ENCODE measurements at places on chromosomes 13 and 19. TPM values are rescaled to one million over a fixed set of nuclear protein-coding genes. Genes with fewer than 3 reads are reported as not detected.
A peak's percentile ranks its signal among the peaks of the same experiment; 100 is the strongest.

GRCh38 chr19:50602935-50603334 is 34.7 kb upstream of the LRRC4B start:
- no peak for DNase-seq

DNA sequence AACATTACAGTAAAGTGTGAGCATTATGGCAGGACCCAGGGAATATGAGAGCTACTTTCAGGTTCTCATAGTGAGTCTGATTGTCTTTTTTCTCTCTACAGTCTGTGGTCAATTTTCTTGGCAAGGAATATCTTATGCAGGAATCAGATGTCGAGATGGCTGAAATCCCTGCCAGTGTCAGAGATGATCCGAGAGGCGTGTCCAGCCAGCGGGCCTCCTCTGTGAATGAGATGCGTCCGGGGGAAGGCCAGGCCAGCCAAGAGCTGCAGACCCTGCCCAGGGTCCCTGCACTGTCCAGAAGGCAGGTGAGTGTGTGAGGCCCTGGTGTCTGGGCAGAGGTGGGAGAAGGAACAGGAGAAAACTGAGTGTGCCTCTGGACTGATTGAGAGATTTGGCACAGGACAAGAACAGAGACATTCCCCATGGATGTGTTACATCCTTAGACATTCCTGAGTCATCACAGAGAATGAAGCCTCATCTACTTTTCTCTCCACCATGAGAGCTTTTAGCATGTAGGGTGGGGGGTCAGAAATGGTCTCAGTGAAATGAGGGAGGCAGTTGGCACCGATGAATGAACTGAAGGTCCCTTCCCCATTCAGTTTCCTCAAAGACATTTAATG is 27.3 kb upstream of the EDDM13 start:
- DNase-seq, result no peak

- no peak for DNase-seq
These were observed 28.1 kb upstream of the KIR3DL3 start for GRCh38 chr19:54696117-54696548.

Gene F7
- not detected for polyA plus RNA-seq

Gene FPR3
- 1.7 TPM for polyA plus RNA-seq

DNA sequence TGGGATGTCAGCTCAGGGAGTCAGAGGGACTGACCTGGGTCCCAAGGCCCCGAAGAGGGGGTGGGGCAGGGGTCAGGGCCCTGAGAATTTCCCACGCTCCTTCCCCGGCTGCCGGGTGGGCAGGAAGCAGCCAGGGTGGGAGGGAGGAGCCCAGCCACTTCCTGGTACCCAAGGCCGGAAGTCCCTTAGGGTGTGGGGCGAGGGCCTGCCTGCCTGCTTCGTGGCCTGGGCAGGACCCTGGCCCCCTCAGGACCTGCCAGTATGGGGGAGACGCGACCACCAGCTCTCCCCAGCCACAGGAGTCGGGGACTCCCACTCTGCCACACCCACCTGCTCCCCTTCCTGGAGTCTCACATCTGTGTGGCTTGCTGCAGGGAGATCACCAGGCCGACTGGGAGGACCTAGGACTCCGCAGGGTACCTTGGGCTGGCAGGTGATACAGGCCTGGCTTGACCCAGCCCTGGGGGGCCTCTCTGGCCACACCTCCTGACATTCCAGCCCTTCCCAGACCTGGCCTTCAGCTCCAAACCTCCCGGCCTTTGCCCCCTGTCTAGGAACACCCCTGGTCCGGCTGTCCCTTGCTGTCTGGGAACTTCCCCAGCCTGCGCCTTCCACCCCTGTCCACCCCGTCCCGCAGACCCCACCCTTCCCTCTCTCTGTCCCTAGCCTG is 9.8 kb upstream of the CIRBP start:
- DNase-seq, result peak; percentile 86

- peak; percentile 94 for DNase-seq
These were observed 73.4 kb upstream of the UBL3 start for GRCh38 chr13:29923554-29924481.

DNA sequence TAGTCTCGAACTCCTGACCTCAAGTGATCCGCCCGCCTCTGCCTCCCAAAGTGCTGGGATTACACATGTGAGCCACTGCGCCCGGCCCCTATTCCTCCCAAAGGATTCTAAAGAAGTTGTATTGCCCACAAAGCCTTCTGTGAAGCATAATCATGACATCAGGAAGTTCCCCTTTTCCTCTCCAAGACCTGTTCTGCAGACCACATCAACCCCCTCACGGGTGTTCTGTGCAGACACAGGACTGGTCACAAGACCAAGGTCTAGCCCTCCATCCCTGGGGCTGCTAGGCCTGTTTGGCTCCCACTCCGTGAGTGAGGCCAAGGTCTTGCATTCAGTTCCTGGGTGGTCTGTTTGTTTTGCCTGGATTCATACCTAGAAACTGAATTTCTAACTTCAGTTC is 178.1 kb downstream of the FLT1 start:
- no peak for DNase-seq

GRCh38 chr19:3243819-3244700 is 19.6 kb downstream of the CELF5 start:
- DNase-seq, result no peak

GRCh38 chr19:29285187-29285687 is 72.3 kb upstream of the UQCRFS1 start:
- DNase-seq, result no peak

GRCh38 chr13:43307921-43308433 is 284.6 kb downstream of the DNAJC15 start:
- peak; percentile 91 for DNase-seq

- no peak for DNase-seq
These were observed 294.6 kb upstream of the MIR17HG start for GRCh38 chr13:91052876-91053275.

DNA sequence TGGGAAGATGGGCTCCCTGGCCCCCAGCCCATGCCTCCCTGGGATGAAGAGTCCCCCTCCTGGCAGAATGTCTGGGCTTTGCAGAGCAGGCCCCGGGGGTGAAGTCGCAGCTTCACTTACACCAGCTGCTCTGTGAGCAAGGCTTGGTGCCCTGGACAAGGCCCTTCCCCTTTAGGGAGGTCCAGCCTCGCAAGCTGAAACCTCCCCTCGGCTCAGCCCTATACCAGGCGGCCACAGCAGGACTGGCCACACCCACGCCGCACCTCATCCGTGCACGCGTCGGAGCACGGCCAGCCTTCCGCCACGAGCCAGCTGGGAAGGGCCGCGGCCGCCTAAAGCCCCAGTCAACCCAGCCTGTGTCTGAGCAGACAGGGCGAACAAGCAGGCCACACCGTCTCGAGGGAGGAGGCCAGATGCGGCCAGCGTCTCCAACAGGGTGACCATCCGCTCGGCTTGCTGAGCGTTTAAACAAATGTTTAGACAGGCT is 83.2 kb upstream of the MCF2L start:
- peak; percentile 91 for DNase-seq

DNA sequence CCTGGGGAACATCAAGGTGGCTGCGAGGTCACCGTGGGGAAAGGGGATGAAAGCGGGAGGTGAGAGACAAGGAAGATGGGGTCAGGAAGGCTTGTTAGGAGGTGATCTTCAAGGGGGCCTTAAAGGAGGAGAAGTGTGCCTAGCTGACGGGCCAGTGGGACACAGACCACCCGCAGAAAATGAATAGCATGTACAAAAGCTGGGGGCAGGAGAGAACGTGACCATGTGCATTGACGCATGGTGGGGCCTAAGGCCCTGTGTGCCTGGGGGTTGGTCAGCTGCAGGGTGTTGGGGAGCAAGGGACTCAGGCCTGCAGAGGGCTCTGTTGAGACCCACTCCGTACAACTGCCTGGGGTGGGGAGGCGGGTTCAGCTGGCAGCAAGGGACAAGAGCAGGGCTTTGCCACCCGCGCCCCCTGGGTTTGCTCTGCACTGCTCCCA is 5.9 kb downstream of the RAB8A start:
- DNase-seq, result no peak

Gene MCEMP1
- polyA plus RNA-seq, result 8.3 TPM

Gene ZNF835
- 0.75 TPM for polyA plus RNA-seq

DNA sequence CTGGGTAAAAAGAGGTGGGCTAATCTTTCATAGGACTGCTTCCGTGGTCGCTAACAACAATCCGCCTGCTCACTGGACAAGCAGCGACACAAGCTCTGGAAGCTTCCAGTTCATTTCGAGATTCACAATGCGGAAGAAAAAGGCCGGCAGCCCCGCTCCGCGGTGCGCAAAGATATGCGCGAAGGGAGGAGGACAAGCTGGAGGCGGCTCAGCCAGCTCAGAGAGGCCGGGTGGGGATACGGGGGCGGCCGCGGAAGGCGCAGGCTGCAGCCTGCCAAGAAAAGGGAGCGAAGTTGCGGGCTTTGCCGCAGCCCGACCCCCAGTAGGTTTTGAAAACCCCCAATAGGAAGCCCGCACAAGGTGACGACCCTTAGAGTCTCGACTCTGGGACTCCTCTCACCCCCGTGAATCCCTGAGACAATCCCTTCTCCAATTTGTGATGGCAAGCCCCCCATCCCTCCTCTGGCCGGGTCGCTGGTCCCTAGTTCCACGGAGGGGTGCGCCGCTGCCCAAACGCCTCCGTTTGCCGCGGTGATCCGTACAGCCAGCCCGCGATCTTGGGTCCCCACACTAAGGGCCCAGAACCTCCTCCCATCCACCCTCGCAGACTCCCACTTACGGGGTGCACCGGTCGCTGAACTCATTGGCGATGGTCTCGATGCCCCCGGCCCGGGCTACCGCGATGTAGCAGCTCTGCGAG is 697 bp downstream of the HSPH1 start:
- DNase-seq, result peak; percentile 88

GRCh38 chr13:94315188-94315587 is 164.3 kb downstream of the DCT start:
- DNase-seq, result no peak

DNA sequence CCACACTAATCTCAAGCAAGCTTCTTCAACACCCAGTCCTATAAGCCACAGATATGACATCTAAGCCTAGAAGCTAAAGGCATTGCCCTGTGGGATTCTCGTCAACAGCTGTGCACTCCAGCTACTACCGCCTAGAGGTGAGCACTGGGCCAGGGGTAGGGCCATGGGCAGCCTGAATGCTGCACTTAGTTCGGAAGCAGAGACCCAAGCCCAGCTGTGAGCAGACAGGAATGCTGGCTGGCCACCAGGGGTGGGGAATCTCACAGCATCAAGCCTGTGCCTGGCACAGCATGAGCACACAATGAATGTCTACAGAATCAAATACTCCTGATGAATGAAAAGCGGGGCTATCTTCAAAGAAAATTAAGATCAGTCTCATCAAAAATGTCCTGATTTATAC is 167.5 kb upstream of the UBL3 start:
- no peak for DNase-seq

- no peak for DNase-seq
These were observed 35.2 kb downstream of the C13orf46 start for GRCh38 chr13:113938716-113939115.

DNA sequence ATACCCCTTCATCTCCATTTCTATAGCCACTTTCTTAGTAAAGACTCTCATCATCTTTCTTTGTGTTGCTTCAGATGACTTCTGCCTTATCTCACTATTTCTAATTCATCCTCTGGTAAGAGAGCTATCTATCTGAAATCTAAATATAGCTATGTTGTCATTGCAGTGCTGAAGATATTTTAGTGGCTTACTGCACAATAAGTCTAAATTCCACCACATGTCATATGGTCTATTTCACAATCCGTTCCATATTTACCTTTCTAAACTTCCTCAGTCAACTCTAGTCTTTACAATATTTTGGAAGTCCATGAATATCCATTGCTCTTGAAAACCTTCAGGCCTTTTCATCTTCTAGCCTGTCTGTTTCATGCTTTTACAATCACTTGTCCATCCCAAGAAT is 465.1 kb upstream of the SLC10A2 start:
- DNase-seq, result no peak

DNA sequence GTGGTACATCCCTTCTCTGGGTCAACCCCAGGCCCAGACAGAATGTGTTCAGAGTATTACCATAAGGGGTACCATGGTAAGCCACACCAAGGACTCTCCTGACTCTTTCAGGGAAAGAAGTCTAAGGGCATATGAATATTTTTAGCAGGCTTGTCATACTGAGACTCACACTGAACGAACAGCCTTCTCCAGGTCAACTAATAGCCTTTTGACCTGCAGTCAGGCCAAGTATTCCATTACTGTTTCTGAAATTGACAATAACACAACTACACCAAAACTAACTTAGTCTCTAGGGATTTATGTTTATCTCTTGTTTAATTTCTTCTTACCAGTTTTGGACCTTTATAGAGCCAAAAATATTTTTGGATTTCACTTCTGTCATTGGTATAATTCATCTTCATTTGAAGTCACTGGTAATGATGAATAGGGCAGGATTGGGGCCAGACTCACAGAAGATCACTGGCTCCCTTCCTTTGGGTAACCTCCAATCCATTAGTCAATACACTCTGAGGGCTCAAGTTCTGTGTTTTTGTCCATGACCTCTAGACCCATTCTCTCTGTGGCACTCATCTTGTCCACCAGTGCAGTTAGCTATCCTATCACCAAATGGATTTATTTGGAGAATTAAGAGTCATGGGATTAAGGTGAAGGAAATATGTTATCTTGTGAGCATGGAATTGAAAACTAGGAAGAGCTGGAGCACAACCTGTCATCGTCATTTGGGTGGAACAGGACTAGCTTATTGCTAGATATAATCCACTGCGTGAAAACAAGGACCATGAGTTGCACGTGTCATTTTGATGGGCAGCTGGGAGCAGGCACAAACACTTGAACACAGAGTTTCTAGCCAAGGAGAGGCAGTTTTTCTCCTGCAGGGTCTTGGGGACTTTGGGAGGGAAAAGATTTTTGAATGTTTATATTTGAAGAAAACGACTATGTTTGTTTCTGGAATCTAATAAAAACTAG is 313.3 kb downstream of the DCLK1 start:
- DNase-seq, result no peak

DNA sequence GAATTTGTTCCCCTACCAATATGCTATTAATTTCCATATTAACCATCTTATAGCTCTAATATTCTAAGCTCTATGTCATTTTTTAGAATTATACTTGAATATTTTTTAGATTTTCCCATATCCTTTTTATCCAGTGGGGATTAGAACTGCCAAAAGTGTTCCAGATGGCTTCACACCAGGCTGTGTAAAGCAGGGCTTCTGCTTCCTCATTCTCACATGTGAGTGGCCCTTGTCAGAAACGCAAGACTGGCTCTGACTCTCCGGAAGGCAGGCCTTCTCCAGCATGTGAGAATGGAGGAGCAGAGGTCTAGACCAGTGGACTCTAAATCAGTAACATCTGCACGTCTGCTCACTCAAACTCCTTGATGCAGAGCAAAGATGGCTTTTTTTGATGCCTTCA is 650.1 kb downstream of the FGF9 start:
- DNase-seq, result no peak
